ENCODE measurements at places on chromosomes 16 and 17.

- DNase-seq = no peak
Measured at GRCh38 chr16:87947356-87948118, 3.7 kb upstream of the BANP start.

DNA sequence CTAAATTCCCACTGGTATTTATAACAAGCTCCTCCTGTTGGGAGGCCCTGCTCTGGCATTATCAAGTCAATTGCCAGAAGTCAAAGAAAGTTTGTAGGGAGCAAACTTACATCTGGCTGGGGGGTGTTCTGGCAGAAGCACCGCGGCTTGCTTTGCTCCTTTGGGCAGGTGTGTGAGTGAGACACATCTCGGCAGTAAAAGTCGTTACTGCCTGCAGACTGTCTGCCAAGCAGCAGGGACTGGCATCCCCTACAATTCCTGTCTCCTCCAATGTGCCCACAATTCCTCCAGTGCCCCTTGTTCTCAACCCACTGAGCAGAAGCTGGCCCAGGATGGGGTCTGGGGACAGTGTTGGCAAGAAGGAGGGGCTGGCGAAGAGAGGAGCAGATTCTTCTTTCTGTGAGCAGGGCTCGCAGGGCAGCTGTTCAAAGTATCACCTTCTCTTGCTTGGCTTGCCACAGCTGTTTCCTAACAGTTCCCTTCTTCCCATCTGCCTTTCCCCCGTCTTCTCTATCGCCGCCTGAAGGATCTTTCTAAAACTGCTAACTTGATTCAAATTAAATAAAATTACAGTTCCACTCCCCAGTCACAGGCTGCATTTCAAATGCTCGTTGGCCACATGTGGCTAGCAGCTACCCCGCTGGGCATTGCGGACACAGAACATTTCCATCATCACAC lies 30.2 kb downstream of the SPACA3 start:
- no peak for DNase-seq

DNA sequence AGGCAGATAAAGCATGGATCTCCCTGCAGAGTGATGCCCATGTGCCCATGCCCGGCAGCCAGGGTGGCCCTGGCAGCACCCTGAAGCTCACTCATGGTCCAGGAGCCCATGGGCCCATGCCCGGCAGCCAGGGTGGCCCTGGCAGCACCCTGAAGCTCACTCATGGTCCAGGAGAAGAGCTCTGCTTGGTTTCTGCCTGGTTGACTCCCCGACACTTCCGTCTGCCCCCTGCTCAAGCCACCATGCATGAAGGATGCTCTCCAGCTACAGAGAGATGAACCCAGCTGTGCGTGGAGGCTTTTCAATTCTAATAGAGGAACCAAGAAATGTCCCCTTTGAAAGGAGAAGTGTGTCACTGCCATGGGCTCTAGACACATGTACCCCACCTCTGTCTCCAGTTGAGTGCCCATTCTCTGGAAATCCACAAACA lies 8.7 kb downstream of the CCL17 start:
- DNase-seq = no peak

DNA sequence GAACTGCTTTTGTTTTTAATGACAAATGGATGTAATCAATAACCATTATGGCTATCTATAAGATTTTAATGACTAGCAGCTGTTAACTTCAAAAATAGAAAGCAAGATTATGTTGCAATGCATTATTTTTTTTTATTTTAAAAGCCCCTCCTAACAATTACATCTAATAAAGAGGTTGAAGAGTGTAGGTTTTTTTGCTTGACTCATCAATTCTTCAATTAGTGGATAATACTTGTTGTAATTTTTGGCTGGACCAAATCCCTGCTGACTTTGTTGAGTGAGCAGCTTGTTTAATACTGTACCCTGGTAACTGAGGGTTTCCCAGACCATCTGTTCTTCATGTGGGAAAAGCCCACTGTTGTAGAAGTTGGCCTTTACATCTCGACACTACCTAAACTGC lies 24.2 kb downstream of the KRT25 start:
- DNase-seq = no peak

- no peak for DNase-seq
Measured at GRCh38 chr17:1713878-1714426, 3.8 kb upstream of the TLCD2 start.

DNA sequence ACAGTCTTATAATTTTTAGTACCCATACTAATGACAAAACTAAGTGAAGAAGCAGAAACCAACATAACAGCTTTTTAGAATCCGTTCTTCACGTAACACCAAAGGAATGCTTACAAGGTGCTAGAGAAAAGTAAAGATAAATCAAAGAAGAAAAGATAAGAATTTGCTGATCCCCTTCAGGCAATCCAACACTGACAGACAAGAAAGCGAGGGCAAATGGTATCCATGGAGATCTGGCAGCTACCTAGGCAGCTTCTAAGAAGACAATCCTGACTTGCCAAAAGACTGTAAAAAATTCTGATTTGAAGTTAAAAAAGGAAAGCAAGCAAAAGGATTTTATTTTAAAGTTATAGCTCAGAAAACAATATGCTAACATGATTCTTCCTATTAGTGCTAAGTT lies 14.6 kb downstream of the BBS2 start:
- DNase-seq = no peak

DNA sequence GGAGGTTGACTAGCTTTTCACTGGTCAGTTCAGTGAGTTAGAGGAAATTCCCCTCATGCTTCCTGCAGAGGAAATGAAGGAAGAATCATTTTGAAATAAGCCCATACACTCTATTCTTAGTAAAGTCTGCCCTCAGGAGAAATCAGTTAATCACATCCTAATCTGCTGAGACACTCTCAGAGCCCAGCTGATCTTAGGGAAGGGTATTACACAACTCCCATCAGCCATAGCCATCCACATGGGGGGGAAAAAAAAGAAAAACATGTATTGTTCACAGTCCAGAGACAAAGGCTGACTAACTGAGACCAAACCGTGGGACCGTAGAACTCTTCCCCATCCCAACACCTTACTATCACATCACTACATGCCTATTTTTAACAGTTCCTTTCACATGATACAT lies 722.3 kb downstream of the CDH8 start:
- DNase-seq = no peak

DNA sequence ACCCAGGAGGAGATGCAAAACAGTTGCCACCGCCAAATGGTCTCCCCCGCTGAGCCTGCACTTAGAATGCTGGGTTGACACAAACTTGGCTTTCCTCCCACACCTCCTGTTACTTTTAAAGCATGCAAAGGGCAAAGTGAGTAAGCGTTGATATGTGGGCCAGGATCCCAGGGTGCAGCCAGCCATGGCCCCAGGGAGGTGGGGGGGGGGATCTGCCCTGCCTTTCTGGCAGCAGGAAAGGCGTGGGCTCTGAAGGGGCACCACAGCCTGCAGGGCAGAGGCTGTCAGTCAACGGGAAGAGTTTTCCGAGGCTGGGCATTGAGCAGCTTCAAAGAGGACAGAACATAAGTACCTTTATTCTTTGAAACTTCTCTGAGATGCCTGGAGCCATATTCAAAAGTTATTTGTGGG lies 142.3 kb downstream of the ABCC12 start:
- DNase-seq = no peak

DNA sequence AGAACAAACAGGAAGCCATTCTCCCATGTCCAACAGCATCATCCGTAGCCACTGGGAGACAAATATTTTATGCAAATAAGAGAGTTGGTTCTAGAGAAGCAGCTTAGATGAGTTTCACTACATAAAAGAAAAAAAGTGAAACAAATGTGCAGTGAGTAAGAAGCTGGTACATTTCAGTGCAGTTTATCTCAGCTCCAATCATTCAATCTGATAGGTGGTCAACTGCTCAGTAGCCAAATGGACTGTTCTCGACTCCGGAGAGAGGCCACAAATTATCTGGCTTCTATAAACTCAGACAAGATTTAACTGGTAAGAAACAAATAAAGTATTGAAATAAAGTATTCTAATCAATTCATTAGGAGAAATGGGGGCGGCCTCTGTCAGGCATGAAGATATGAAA lies 68.3 kb downstream of the MAF start:
- no peak for DNase-seq

DNA sequence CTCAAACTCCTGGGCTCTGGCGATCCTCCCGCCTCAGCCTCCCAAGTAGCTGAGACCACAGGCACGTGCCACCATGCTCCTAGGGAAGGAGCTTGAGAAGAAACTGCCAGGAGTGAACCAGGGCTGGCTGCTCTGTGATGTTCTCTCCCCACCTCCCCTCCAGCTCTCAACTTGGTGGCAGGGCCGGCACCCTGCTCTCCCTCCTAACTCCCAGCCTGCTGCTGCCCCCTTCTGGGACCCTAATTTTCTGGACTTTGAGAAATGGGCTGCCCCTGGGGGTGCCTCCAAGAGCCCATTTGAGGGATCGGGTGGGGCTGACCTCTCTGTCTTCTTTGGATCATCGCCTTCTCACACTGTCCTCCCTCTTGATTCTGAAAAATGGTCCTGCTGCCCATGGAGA lies 14.9 kb upstream of the STAT3 start:
- DNase-seq = no peak

- peak; percentile 80 for DNase-seq
Measured at GRCh38 chr17:4263282-4264215, at the start of gene ANKFY1. ANKFY1 (minus strand) TSS chr17:4263979; CDS start chr17:4263941, 38 bp downstream.

GRCh38 chr16:51839727-51840462 lies 688.8 kb upstream of the SALL1 start:
- no peak for DNase-seq

- DNase-seq = no peak
Measured at GRCh38 chr17:11943759-11944347, 53.4 kb downstream of the ZNF18 start.

- no peak for DNase-seq
Measured at GRCh38 chr16:27679899-27680298, 130.0 kb downstream of the KATNIP start.

- no peak for DNase-seq
Measured at GRCh38 chr17:77832180-77832560, 126.3 kb upstream of the TNRC6C start.

DNA sequence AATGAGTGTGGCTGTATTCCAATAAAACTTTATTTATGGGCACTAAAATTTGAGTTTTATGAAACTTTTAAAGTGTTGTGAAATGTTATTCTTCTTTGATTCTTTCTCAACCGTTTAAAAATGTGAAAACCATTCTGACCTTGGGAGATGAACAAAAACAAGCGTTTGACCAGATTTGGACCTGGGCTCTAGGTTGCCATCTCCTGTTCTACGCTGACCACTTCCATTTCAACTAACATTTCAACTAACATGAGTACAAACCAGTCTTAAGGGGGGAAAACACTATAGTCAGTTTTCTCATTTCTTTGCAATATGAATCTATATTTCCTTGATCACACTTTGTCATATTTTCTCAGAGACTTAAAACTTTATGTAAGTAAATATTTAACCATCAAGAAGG lies 118.4 kb upstream of the IRX5 start:
- DNase-seq = no peak

DNA sequence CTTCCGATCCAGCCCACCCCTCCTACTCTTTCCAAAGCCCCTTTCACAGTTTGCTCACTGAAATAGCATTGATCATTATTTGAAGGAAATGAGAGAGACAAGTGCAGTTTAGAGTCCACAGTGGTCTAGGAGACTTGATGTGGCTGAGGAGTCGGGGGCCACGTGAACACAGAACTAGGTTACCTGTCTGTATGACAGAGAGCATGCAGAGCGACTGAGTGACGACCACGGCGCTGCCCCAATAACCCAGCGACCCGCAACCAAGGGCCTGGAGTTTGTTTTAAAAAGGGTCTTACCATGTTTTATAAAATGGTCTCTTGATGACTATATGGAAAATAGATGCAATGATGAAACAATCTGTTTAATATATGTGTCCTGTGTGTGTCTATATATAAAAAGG lies 39.5 kb downstream of the NDEL1 start:
- no peak for DNase-seq

DNA sequence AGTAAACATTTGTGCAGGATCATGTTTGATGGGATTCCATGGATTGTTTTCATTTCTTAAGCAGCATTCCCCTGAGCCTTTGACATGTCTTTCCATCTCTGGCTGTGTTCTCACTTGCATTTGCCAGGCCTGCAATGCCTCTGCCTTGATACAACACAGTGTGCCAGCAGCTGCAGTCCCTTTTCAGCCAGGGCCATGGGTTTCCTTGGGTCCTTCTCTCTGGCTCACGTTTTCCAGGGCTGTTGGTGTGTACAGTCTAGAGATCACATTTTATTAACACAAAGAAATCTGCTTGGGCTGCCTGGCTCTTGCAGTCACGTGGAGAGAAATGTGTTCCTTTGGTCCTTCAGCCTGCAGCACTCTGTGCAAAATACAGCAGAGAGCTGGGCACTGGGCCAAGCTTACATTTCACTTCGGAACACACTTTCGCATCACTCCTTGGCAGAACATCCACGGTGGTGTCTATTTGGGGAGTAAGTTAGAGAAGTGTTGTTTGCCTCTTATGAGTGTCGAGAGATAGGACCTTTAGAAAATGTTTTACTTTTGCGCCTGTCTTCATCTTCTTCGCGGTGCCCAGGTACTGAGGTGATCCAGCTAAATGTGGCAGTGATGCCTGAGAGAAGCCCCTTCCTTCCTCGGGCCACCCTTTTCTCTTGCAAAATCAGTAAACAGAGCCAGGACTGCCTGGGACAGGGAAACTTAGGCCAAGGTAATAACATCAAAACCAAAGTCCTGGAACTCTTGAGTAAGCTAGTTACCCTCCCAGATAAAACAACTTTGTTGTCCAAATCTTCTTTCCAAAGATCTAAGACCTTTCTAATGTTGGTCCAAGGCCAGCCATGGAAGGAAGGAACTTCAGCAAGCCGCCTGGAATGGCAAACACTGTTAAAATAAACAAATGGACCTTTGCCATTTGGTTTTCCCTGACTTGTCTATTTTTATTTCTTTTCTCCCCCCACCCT lies 20.9 kb downstream of the HLF start:
- DNase-seq = no peak

- peak; percentile 91 for DNase-seq
Measured at GRCh38 chr17:4969047-4969550, 1.5 kb upstream of the SPAG7 start.

GRCh38 chr17:2090804-2091534 lies 36.1 kb downstream of the HIC1 start:
- DNase-seq = peak; percentile 85

DNA sequence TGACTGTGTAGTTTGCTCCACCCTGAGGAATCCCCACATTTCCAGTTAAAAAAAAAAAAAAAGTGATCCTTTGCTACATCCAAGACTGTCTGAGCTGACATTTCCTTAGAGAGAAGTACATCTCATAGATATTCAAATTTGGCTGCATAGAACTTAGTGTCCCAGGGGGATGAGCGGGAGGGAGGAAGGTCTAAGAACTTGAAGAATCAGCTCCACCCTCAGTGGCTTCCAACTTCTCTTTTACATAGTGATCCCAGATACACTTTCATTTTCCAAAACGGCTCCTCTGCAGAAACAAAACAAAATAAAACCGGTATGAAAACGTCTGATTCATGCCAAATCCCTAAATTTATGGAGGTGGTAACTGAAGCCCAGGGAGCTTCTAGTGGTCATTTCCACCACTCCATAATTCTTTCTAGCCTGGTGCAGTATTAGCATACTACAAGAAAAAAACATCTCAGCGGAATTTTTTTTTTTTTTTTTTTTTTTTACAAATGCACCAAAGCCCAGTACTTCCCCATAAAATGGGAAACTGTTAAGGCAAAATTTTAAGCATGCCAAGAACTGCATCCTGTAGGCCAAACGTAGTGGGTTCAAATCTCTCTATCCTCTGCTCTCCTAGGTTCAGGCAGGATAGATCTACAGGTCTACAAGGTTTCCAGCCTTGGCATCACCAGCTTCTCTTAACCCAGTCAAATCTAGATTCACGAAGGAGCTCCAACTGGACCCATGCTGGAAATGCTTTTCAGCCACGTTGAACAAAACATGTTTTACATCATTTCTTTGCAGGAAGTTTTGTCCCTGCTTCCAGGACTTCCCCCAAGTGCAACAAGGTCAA lies 29.3 kb downstream of the MAF start:
- no peak for DNase-seq
